Fibroblast of skin of scalp (primary cell): ENCODE measurements at places on chromosomes 1 and 21.
A peak's percentile ranks its signal among the peaks of the same experiment; 100 is the strongest.

- DNase-seq, result peak; percentile 90
These were observed 1.9 kb upstream of the ERRFI1 start for GRCh38 chr1:8027748-8028570.

DNA sequence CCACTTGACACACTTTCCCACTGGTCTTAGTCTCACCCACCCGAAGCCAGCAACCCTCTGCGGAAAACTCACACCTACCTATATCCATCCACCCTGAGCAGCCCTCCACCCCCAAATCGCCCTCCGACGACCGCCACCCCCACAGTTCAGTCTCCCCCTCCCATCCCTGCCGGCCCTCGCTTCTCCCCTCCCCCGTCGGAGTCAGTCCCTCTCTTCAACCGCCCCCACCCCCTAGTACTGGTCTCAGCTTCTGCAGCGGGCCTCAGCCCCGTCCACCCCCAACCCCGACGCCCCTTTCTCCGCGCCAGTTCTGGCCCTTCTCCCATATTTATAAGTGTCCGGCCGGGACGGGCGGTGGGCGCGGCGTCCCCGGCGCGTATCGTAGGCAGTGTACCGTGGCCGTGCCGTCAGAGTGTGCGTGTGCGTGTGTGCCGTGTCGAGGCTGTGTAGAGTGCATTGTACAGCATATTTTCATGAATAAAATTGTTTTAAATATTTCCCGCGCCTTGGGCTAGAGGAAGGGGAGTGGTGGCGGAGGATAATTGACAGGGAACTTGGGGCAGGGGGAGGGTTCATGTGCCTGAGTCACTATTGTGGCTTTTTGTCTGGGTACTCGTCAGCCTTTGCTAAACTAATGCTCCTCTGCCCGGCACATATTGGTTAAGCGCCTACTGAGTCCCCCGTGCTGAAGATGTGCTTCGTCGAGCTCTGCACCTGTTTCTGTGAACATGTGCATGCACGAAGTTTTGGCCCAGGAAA, 22.0 kb downstream of the FOXO6 start:
- DNase-seq, result peak; percentile 52

GRCh38 chr1:203173566-203173965, 2.1 kb downstream of the MYBPH start:
- no peak for DNase-seq

GRCh38 chr1:154328318-154329151, 3.2 kb downstream of the ATP8B2 start:
- DNase-seq, result peak; percentile 77
